ENCODE measurements at places on chromosomes 5 and 9.

DNA sequence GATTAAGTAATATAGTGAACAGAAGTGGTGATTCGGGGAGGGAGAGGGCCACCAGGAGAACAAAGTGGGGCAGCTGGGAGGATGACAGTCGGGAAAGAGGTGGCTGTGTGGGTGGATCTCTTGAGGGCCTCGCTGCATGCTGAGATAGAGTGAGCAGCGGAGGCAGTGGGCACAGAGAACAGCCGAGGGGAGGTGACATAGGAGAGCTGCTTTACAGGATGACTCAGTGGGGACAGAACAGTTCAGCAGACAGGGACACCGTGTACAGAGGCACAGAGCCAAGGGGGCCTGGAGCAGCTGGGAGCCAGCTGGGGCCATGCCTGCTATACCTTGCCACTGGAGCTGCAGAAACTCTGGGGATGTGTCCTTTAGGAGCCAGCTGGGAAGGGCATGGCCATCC lies 273.9 kb downstream of the GADD45G start:
- DNase-seq, result no peak

DNA sequence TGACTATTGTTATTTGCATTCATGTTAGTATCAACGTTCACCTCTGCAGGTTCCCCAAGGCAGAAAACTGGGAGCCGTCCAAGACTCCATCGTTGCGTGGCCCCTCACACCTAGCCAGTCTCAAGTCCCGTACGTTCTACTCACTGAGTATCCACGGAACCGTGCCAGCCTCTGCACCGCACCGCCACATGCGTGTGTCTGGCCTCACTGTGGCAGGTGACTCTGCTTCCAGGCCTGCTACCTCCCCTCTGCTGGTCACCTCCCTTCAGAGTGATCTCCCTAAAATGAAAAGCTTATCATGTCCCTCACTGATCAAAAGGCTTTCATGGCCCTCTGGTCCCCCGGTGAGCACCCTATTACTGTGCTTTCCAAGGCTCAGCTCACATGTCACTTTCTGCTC lies 108.1 kb downstream of the GABBR2 start:
- no peak for DNase-seq

DNA sequence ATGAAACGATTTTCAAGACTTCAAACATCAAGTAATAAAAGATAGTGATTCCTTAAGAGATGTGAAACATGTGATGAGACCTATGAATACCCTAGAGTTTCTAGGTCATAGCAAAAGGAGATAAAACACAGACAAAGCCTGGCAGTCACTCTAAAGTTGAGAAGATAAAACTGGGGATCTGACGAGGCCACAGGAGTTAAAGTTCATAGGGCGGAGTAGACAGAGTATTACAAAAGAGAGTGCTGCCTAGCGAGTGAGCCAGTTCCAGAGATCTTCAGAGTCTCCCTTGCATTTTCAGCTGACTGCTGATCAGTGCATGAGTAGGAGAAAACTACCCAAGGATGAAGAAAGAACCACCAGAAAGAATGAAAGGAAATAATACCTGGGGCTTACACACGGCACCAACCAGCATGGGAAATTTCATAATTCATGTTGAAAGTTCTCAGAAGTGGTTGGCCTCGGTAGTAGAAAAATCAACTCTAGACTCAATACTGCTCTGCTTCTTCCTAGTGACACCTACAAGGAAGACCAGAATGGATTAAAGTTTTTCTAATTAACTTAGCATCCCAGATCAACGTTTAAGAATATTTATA lies 30.4 kb downstream of the FBXO4 start:
- DNase-seq, result no peak

- no peak for DNase-seq
Measured at GRCh38 chr5:132025403-132025971, 14.0 kb upstream of the ACSL6 start.

DNA sequence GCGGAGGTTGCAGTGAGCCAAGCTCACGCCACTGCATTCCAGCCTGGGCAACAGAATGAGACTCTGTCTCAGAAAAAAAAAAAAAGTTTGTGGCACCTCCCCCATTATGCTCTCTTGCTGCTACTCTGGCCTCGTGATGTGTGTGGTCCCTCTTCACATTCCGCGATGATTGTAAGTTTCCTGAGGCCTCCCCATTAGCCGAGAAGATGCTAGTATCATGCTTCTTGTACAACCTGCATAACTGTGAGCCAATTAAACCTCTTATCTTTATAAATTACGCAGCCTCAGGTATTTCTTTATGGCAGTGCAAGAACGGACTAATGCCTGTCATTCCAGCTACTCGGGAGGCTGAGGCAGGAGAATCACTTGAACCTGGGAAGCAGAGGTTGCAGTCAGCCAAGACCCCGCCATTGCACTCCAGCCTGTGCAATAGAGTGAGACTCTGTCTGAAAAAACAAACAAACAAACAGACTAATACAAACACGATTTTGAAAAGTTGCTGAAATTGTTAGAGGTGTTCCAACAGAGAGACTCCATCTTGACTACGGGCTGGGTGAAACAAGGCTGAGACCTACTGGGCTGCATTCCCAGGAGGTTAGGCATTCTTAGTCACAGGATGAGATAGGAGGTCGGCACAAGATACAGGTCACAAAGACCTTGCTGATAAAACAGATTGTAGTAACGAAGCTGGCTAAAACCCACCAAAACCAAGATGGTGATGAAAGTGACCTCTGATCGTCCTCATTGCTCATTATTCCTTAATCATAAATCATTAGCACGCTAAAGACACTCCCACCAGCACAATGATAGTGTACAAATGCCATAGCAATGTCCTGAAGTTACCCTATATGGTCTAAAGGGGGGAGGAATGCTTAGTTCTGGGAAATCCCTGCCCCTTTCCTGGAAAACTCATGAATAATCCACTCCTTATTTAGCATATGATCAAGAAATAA lies 8.3 kb upstream of the AFF4 start:
- no peak for DNase-seq

DNA sequence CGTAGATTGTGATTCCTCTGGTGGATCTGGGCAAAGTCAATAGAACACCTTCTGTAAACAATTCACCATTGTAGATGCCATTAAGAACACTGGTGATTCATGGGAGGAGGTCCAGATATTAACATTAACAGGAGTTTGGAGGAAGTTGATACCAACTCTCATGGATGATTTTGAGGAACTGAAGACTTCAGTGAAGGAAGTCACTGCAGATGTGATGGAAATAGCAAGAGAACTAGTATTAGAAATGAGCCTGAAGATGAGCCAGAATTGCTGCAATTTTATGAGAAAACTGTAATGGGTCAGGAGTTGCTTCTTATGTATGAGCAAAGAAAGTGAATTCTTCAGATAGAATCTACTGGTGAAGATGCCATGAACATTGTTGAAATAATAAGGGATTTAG lies 26.9 kb downstream of the TCERG1 start:
- no peak for DNase-seq

GRCh38 chr5:133145436-133146170 lies 93.8 kb downstream of the HSPA4 start:
- no peak for DNase-seq

GRCh38 chr9:129612815-129613519 lies 7.9 kb downstream of the C9orf50 start:
- no peak for DNase-seq

GRCh38 chr9:88733651-88734421 lies 198.9 kb downstream of the NXNL2 start:
- no peak for DNase-seq

DNA sequence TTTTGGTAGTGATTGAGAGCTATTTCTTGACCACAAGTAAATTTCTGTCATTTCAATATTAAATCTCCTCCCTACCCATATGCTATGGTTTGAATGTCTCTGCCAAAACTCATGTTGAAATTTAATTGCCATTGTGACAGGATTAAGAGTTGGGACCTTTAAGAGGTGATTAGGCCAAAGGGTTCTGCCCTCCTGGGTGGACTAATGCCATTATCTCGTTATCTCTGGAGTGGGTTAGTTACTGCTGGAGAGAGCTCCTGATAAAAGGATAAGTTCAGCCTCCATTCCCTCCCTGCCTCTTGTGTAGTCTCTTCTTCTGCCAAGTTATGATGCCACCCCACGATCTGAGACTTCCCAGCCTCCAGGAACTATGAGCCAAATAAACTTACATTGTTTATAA lies 3.6 kb upstream of the DRD1 start:
- no peak for DNase-seq

GRCh38 chr9:93814077-93814956 lies 140.8 kb downstream of the BARX1 start:
- DNase-seq, result no peak

DNA sequence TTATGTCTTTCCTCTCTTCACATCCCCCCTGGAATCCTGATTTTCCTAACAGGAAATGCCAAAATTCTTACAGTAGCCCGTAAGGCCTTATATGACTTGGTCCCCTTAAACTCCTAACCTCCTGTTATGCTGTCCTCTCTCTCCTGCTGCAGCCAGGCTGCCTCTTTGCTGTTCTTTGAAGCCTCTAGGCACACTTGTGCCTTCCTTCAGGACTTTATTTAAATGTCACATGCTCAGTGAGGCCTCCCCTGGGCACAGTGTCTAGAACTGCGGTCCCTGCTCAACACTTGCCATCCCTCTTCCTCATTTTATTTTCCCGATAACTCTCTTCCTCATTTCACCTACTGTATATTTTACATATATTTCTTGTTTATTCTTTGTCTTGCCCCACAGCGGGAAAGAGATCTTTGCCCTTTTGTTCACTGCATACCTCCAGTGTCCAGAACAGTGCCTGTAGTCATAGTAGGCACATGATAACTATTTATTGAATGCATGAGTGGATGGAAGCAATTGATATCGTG lies 5.5 kb upstream of the SHB start:
- no peak for DNase-seq

DNA sequence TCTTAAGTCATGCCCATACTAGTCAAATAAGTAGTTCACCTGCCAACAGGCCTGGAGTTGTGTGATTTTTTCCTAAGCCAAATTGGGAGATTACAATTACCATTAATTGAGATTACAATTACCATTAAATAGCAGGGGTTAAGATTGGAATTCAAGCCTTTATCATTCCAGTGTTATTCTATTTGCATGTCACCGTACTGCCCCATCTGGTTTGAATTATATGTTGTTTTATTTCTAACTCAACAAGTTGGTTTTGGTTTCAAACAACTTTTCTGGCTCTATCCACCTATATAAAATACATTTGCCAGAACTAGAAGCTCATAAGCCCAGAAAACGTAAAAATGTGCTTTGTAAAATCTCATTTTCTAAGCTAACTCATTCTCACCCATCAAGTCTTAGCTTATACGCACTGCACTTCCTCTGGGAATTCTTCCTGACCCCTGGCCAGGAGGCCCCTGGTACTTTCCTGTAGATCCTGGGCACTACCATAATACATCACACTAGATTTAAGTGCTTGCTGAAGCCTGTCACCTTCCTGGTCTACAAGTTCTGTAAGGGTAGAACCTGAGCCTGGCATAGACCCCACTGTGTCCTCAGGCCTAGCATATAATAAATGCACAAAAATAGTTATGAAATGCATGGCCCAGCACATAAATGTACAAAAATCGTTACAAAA lies 242.0 kb upstream of the TRPM3 start:
- DNase-seq, result no peak

DNA sequence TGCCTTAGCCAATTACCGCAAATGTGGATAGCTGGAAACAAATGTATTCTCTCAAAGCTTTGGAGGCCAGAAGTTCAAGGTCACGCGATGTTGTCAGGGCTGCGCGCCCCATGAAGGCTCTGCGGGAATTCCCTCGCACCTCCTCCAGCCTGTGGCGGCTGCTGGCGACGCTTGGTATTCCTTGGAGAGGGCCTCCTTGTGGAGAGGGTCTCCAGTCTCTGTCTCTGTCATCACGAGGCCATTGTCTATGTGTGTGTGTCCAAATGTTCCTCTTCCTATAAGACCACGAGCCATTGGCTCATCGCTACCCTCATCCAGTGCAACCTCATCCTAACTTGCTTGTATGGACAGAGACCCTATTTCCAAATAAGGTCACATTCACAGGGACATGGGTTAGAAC lies 97.5 kb downstream of the ANKRD33B start:
- DNase-seq, result no peak

GRCh38 chr9:3971391-3972082 lies 328.3 kb downstream of the GLIS3 start:
- DNase-seq, result no peak

DNA sequence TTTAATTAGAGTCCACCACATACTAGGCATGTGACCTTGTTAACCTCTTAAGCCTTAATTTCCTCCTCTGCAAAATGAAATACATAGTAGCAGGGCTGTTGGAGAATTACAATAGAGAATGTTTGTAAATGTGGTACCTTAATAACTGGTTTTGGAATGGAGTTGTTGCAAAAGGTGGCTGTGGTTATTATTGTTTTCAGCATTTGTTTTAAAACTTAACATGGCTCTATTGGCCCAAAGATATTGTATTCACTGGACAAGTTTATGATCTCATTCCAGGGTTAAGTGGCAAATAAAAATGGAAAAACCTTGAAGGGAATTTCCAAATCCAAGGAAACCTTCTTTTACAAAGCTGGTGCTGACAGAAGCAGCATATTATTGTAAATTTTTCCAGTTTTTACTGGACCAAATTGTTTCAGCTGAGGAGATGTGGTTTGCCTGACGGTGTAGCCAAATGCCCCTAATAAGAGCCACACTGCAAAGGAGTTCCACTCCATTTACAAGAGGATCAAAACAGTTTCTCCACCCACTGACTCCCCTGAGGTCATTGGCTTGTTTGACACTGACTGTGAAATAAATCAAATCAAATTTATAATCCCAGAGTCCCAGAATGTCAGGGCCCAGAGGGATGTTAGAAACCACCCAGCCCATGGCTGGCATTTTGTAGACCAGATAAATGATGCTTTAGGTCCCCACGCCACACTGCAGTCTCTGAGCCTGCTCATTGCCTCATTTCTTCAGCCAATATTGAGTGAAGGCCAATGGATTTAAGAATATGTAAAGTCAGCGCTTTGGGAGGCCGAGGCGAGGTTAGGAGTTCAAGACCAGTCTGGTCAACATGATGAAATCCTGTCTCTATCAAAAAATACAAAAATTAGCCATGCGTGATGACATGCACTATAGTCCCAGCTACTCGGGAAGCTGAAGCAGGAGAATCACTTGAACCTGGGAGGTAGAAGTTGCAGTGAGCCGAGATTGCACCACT lies 45.2 kb downstream of the ADRA1B start:
- no peak for DNase-seq

GRCh38 chr5:5066276-5067186 lies 73.6 kb upstream of the ADAMTS16 start:
- no peak for DNase-seq

DNA sequence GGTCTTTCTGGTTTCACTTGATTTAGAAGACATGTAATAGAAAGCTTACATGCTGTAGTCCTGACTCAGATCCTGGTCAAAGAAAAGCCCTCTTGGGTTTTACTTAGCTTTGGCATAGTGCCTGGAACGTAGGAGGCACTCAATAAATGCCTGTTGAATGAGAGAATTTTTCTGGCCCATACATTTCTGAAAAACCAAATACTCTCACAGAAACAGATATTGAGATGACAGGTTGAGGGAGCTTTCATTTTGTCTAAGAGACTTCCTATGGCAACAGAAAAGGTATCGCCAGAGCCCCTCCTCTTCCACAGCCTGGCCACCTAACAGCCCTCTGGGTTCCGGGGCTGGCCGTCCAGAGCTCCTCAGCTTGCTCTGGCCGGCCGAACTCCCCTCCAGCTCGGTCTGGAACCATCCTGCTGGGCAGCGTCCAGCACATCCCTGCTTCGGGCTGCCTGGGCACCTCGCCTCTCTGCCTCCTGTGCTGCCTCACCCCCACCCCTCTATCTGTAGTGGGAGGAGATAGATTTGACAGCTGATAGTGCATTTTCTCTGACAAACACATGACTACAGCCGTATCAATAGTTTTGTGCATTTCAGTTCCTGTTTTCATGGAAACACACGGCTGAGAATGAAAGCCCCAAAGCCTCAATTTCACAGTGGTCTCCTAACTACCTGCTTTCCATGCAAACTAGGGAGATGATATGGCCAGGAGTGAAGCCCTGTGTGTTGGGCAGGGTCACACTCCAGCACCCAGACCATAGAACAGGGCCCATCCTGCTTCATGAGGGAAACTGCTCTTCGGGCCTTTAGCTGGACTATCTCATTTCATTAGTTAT lies 1.1 kb downstream of the IL4 start:
- DNase-seq, result peak; percentile 40

All from activated CD4-positive, alpha-beta memory T cell treated with anti-CD3 and anti-CD28 coated beads, Interleukin-2, amount 10 ng/mL, durations not matched to agents 7 days and 5 days (primary cell).